Kidney (tissue), 22 donors: ENCODE measurements at places on chromosomes 3 and 15.

DNA sequence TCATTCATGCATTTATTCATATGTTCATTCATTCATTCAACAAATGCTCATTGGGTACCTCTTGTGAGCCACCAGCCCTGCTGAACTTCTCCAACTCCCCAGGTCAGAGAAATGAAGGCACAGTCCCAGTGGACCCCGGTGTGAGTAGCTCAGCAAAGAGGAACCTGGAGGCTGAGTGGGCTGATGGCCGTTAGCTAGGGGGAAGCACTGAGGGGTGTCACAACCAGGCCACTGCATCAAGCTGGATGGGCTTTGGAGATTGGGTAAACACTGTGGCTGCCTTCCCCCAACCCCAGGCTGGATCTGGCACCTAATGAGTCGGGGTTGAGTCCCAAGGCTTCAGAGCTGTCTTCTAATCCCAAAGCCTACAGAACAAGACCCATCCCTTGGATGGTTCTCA is 12.1 kb upstream of the ALAS1 start:
- peaks cover 14% of the 10 kb centered on the region for H3K4me1 ChIP-seq
- H3K27me3 ChIP-seq: no peaks in the 10 kb centered on the region
- no peak for DNase-seq
- no peak overlapping the region for H3K4me3 ChIP-seq

- H3K27me3 ChIP-seq: no peaks in the 10 kb centered on the region
- no peaks in the 10 kb centered on the region for H3K4me1 ChIP-seq
- no peak for DNase-seq
- H3K36me3 ChIP-seq: no peaks in the 10 kb centered on the region
- no peak overlapping the region for H3K27ac ChIP-seq
These were observed 77.6 kb downstream of the CMSS1 start for GRCh38 chr3:99895131-99895696.

DNA sequence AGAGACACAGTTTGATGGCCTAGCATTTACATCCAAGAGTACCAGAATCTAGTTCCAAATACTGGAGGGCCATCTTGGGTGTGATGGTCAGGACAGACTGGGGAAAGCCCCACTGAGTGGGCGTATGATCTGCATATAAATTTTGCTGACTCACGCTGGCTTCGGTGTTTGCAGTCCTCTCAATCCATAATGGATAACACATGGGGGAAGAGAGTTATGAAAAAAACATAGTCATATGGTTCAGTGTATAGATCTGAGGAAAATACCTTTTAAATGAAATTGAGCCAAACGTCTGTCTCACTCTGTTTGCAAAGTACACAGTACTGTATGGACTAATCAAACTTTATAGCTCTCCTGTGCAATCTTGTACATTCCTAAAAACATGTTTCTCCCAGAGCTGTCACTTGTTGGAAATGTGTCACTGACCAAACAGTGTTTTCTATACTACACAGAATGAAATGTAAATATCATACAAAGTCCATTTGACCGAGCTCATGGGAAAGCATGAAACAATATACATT is 125.3 kb upstream of the THBS1 start:
- no peak overlapping the region for H3K27ac ChIP-seq
- H3K4me3 ChIP-seq: no peak overlapping the region
- no peaks in the 10 kb centered on the region for H3K27me3 ChIP-seq

DNA sequence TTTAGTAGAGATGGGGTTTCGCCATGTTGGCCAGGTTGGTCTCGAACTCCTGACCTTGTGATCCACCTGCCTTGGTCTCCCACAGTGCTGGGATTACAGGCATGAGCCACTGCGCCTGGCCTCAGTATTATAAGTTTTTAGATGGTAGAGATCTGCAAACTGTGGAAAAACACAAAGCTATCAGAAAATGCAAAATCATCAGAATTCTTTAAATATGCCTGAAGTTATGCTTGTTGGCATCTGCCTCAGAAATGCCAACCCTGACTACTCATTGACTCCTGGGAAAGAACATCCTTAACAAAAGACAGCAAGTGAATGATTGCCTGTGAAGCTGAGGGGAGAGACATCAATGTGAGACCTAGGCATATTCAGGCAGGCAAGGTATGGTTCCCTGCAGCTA is 94.3 kb upstream of the MB21D2 start:
- H3K36me3 ChIP-seq: no peaks in the 10 kb centered on the region
- no peak for DNase-seq
- no peak overlapping the region for H3K4me3 ChIP-seq

DNA sequence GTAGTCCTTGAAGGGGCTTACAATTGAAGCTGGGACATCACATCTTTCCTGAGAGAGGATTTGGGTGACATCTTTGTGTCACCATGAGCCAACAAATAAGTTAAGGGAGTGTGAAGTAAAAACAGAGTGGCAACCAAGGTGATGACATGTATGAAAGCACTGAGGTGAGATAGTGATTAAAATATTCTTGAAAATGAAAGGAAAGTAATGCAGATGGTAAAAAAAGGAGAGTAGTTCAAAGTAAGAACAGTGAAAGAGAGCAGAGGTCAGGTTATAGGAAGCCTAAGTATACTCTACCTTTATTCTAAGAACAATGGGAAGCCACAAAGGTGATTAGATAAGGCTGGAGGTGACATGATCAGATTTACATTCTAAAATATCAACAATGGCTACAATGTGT is 486.1 kb downstream of the DIPK2A start:
- DNase-seq: no peak
- H3K27me3 ChIP-seq: no peaks in the 10 kb centered on the region
- no peak overlapping the region for H3K27ac ChIP-seq

- no peaks in the 10 kb centered on the region for H3K36me3 ChIP-seq
- H3K4me1 ChIP-seq: no peaks in the 10 kb centered on the region
- no peak for DNase-seq
These were observed 36.0 kb downstream of the LEO1 start for GRCh38 chr15:51935466-51936104.

GRCh38 chr15:51062736-51063135 is 32.0 kb downstream of the TNFAIP8L3 start:
- H3K27me3 ChIP-seq: no peaks in the 10 kb centered on the region
- no peaks in the 10 kb centered on the region for H3K36me3 ChIP-seq
- no peak overlapping the region for H3K27ac ChIP-seq
- no peak overlapping the region for H3K4me3 ChIP-seq

DNA sequence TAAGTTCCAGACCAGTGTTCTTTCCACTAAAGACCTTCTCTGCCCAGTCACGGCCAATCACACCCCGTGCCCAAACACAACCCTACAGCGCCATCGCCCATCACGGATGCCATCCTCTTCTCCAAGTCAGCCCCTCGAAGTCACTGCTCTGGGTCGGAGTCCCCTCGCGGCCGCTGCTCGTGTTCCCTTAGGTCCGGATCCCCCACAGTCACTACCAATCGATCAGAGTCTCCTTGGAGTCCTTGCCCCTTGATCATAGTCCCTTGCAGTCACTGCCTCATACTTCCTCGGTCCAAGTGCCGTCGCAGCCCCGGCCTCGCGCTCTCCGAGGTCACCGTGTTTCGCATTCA is 461 bp downstream of the PCYT1A start:
- no peaks in the 10 kb centered on the region for H3K27me3 ChIP-seq
- peak overlapping the region; percentile 89 for H3K4me3 ChIP-seq
- no peaks in the 10 kb centered on the region for H3K36me3 ChIP-seq
- H3K27ac ChIP-seq: peak overlapping the region; percentile 89
- peaks cover 10% of the 10 kb centered on the region for H3K4me1 ChIP-seq

- H3K4me3 ChIP-seq: no peak overlapping the region
- H3K36me3 ChIP-seq: no peaks in the 10 kb centered on the region
- H3K27ac ChIP-seq: no peak overlapping the region
- no peaks in the 10 kb centered on the region for H3K27me3 ChIP-seq
- no peak for DNase-seq
These were observed 87.7 kb downstream of the MYO5A start for GRCh38 chr15:52440946-52441345.

DNA sequence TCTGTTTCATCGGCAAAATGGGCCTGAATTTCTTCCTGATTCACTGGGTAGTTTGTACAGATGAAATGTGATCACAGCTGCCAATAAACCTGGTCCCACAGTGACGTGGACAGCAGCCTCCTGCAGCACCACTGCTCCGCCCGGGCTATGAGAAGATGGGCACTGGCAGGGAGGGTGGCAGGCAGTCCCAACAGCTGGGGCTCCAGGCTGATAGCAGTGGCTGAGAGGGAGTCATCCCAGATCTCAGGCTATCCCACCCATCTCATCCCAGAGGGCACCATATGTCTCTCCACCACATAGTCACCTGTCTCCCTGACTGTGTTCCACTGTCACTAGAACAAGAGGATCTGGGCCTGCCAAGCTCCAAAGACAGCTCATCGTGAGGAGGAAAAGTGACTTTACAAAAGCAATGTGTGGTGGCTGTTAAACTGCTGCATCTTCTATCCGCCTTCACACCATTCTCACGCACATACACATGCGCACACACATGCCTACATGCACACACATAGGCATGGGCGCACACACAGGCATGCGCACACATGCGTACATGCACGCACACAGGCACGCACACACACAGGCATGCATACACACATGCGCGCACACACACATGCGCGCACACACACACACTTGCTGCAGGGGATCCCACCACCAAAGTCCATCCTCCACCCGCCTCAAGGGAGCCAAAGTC is 46.2 kb downstream of the RGMA start:
- no peak overlapping the region for H3K4me3 ChIP-seq
- H3K36me3 ChIP-seq: no peaks in the 10 kb centered on the region
- no peak overlapping the region for H3K27ac ChIP-seq
- no peaks in the 10 kb centered on the region for H3K4me1 ChIP-seq

GRCh38 chr3:47645551-47645950 is 66.9 kb upstream of the CSPG5 start:
- no peak overlapping the region for H3K27ac ChIP-seq
- no peak for DNase-seq
- no peak overlapping the region for H3K4me3 ChIP-seq

DNA sequence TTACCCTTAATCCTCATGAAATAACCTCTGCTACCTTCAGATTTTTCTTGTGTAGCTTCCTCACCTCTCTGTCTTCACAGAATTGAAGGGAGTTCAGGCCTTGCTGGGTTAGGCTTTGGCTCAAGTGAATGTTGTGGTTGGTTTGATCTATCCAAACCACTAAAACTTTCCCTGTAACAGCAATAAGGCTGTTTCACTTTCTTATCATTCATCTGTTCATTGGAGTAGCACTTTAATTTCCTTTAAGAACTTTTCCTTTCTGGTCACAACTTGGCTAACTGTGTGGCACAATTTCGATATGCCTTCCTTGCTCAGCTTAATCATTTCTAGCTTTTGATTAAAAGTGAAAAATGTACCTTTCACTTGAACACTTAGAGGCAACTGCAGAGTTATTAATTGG is 129.8 kb downstream of the NR1I2 start:
- DNase-seq: no peak
- no peaks in the 10 kb centered on the region for H3K27me3 ChIP-seq

- no peaks in the 10 kb centered on the region for H3K4me1 ChIP-seq
- no peaks in the 10 kb centered on the region for H3K36me3 ChIP-seq
- DNase-seq: no peak
- H3K4me3 ChIP-seq: no peak overlapping the region
- H3K27ac ChIP-seq: no peak overlapping the region
These were observed 35.1 kb upstream of the CPB1 start for GRCh38 chr3:148792516-148792915.

DNA sequence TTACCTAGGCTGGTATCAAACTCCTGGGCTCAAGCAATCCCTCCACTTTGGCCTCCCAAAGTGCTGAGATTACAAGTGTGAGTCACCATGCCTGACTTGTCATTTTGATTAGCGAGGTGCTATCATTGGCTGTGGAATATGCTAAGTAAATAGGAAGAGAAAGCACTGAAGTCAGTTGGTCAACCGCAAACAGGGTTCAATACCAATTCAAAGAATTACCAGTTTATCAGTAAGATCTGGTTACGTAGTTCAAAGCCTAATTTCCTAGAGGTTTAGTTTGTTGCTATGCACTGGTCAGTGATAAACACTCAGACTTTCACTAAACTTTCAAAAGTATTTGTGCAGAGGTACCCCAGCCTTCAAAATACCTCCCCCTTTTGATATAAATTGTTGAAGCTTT is 29.5 kb downstream of the GLB1 start:
- H3K27ac ChIP-seq: no peak overlapping the region
- H3K36me3 ChIP-seq: peaks cover 23% of the 10 kb centered on the region
- no peaks in the 10 kb centered on the region for H3K27me3 ChIP-seq
- DNase-seq: no peak
- no peak overlapping the region for H3K4me3 ChIP-seq
